Coronary artery (tissue), 2 donors: ENCODE measurements at places on chromosomes 4 and X.

GRCh38 chr4:101862595-101862994, 72.1 kb downstream of the BANK1 start:
- DNase-seq: no peak

DNA sequence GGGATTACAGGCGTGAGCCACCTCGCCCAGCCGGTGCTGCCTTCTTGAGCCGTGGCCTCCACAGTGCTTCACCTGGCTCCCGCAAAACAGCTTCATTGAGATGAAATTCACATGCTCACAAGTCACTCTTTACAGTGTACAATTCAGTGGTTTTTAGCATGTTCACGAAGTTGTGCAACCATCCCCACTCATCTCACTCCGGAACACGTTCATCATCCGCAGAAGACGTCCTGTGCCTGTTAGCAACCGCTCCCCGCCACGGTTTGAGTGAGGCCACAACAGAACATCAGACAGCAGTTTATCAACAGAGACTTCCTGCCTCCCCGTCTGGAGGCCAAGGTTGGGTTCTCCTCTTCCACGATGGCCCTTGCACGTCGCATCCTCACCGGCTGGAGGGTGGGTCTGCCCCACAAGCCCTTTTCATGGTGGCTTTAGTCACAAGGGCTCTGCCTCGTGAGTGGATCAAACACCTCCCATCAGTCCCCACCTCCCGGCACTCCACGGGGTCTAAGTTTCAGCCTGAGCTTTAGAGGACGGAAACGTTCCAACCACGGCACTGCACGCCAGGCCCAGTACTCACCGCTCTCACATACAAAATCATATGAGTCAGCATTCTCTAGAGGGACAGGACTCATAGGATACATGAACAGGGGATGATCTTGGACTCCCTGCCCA, 29.6 kb upstream of the SPON2 start:
- peak; percentile 75 for DNase-seq

DNA sequence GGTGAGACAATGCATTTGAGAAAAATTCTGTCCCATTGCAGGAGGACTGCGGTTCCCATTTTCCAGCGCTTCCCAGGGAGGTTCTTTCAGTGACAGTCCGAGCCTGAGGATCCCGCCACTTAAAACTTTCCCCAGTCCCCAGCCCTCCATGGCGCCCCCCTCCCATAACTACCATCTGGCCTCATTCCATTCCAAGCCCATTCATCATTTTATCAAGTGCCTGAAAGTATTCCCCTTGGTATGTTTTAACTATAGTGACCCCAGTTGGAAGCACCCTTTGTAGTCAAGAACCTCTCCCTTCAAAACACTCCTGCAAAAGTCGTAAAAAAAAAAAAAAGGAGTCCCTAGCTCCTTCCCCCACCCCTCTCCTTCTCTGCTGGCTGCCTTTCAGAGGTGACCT, 1.2 kb downstream of the RASL11B start:
- no peak for DNase-seq

GRCh38 chrX:10367406-10367805, 210.6 kb downstream of the CLCN4 start:
- no peak for DNase-seq

GRCh38 chrX:123481913-123482851, 250.7 kb downstream of the THOC2 start:
- DNase-seq: no peak
